ENCODE measurements at places on chromosomes 1 and 21.

- no peak for DNase-seq
These were observed 4.1 kb upstream of the ACOT11 start for GRCh38 chr1:54543729-54544496.

DNA sequence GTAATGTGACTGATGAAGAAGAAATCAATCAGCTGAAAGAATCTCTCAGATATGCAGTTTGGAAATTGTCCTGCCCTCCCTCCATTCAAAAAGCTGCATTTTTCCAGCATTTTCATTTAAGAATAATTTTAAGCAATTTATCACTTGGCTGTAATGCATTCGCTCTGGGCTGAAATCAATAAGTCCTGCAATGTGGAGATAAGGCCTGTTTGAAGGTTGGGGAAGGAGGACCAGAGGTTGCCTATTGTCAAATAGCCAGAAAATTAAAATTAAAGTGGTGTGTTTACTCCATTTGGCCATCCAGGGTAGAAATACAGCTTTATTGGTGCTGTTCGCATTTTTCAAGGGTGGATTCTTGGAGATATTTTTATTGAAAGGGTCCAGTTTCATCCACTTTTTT, 187.6 kb upstream of the NFIA start:
- DNase-seq: no peak

- no peak for DNase-seq
These were observed 4.9 kb downstream of the CSTB start for GRCh38 chr21:43771199-43771675.

DNA sequence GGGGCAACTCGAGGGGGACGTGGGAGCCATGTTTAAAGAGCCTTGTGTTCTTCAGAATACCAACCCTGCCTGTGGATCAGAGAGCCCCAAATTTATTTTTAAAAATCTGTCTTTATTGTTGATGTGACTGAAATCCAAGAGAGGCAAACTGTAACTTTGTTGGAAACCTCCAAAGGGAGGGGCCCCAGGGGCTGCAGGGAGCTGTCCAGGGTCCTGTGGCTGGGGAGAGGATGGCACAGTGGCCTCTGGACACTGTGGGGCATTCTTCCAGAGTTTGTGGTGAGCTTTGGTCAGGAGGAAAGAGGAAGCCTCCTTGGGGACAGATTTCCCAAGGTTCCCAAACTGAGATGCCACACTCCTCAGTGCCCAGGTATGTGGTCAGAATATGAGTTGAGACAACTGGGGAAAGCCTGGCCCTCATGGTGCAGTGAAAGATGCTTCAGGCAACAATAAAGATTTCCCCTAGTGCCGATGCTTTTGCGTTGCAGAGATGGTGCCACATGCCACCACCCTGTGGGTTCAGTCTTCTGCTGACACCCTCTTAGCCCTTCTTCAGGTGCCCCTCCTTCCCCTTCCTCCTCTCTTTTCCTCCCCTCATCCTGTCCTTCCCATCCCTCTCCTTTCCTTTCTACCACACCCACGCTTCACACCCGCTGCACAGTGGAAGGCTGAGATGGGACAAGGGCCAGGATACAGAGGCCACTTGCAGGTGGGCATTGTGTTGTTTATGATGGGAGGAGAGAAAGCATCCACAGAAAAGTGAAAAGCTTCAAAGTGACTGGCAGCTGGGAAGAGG, 122.1 kb downstream of the UCK2 start:
- no peak for DNase-seq

- DNase-seq: no peak
These were observed 306.0 kb downstream of the ASTN1 start for GRCh38 chr1:176858433-176858916.

Data from HS-27A (cell line).